ENCODE measurements at places on chromosomes 6 and 20.
A peak's percentile ranks its signal among the peaks of the same experiment; 100 is the strongest.

GRCh38 chr6:71482742-71483141 lies 194.1 kb downstream of the OGFRL1 start:
- no peak for DNase-seq

GRCh38 chr6:33577106-33577535 lies 3.0 kb downstream of the BAK1 start:
- no peak for DNase-seq

DNA sequence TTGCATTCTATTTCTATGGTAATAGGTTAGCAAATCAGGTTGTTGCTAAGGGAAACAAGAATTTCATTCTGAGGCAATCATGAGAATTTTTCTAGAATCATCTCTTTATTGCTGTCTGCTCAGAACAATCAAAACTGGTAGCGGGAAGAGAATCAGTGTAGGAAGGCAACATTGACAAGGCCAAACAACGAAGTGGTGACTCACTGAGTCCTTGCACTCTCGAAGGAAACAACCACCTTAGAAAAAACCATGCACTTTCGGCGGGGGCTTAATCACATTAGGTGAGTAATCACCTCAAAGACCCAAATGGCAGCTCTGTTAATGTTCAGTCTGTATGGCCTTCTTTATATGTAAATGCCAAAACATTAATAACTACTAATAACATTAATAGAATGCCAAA lies 78.8 kb upstream of the MAP7 start:
- no peak for DNase-seq

DNA sequence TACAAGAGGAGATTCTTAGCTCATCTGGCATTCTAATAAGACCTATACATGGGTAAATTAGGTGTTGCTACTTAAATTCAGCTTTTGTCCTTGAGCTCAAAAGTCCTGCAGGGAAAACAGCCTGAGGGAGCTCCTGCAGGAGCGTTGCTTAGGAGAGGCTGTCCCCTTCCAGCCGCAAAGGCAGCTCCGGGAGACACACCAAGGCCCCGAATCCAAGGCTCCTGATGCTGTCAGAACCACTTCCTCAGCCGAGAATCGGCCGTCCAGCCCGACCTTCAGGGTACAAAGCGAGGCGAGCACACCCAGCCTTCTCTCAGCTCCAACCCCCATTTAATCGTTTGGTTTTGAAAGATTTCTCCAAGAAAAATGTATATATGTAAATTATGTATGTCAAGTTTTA lies 87.0 kb downstream of the DACT2 start:
- DNase-seq, result no peak

- no peak for DNase-seq
Observed at GRCh38 chr6:34457382-34457741, 8.5 kb upstream of the PACSIN1 start.

GRCh38 chr20:31923388-31924331 lies 28.2 kb downstream of the PDRG1 start:
- no peak for DNase-seq

- DNase-seq, result peak; percentile 21
Observed at GRCh38 chr6:111843347-111844147, 29.7 kb downstream of the FYN start.

DNA sequence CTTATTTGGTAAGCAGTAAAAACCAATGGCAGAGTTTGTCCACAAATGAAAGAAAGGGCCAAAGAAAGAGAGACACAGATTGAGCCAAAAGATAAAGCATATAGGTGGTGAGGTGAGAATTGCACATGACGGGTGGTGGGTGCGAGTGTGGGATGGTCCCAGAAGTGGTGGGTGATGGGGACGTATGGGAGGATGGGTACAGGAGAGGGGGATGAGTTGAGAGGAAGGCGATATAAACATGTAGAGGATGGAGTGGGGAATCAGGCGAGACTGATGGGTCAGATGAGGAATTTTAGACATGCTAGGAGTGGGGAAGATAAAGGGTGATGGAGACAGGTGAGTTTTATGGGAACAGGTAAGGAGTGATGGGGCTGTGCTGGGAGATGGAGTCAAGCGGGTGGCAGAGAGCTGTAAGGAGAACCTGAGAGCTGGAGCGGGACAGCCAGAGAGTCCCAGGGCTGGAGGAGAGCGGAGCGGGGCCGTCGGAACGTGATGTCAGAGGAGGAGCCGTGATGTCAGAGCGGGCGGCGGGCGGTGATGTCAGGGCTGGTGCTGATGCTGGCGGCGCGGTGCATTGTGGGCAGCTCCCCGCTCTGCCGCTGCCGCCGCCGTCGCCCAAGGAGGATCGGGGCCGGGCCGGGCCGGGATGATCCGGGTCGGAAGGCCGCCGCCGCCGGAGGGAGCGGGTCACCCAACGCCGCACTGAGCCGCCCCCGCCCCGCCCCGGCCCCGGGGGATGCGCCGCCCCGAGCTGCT lies at the start of gene TTBK1:
Gene TTBK1 (plus strand): TSS at position 574 of the 756 bp plus-strand sequence. CDS start 3,180 bp downstream, outside the sequence.
- peak; percentile 15 for DNase-seq

DNA sequence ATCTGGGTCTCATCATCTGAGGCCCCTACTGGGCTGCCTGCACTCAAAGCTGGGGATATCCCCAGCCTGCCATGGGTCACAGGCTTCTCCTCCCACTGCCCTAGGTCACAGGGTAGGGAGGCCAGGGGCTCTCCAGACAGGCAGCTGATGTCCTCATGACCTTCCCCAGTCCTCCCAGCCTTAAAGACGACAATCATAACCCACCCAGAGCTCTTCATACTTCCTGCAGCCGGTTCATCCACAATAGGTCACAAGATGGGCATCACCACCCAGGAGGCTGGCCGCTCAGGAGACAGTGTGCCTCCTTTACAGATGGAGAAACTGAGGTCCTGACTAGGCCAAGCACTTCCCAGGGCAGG lies 15.2 kb downstream of the TFEB start:
- no peak for DNase-seq
